ENCODE measurements at places on chromosomes 4 and X.

GRCh38 chr4:148692242-148692641, 250.0 kb upstream of the NR3C2 start:
- DNase-seq = no peak

DNA sequence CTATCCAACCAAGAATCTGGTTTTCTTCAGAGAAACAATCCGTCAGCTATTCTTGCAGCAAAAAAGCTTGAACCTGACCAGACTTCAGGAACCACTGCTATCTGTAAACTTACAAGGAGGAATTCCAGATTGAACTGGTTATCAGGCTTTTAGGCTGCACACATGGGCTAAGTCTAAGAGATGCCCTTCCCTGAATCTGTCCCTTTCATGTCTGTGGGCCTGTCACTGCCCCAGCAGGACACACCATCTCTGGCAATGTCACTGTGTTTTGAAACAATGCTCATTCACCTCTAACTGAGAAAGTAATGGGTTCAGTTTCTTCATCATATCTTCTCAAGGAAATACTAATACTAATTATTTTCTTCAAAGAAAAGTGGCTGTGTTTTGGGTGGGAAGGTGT, 72.8 kb downstream of the PARM1 start:
- no peak for DNase-seq

DNA sequence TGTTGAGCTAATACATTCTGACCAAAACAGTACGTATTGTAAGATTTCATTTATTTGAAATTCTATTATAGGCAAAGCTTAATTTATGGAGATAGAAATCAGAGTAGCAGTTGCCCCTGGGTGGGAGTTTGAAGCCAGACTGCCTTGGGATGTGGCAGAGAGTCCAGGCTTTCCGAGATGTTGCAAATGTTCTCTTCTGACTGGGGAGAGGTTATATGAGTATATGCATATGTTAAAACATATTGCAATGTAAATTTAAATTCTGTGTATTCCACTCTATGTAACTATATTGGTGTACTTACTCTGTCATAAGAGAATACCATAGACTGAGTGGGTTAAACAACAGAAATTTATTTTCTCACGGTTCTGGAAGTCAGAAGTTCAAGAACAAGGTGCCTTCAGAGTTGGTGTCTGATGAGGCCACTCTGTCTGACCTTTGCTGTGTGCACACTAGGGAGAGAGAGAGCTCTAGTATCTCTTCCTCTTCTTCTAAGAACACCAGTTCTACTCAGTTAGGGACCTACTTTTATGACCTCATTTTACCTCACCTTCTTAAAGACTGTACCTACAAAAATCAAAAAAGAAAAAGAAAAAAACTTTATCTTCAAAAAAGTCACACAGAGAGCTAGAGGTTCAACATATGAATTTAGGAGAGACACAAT, 299.3 kb upstream of the HS3ST1 start:
- no peak for DNase-seq

DNA sequence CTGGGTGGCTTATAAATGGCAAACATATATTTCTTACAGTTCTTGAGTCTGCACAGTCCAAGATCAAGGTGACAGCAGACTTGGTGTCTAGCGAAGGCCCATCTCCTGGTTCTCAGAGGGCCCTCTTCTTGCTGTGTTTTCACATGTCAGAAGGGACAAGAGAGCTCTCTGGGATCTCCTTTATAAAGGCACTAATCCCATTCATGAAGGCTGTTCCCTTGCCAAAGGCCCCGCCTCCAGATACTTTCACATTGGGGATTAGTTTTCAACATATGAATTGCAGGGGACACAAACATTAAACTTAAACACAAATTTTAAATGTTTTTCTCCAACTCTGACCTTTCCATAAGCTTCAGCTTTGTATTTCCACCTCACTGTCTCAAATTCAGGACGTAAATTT, 1135.0 kb upstream of the TENM3 start:
- DNase-seq = no peak

DNA sequence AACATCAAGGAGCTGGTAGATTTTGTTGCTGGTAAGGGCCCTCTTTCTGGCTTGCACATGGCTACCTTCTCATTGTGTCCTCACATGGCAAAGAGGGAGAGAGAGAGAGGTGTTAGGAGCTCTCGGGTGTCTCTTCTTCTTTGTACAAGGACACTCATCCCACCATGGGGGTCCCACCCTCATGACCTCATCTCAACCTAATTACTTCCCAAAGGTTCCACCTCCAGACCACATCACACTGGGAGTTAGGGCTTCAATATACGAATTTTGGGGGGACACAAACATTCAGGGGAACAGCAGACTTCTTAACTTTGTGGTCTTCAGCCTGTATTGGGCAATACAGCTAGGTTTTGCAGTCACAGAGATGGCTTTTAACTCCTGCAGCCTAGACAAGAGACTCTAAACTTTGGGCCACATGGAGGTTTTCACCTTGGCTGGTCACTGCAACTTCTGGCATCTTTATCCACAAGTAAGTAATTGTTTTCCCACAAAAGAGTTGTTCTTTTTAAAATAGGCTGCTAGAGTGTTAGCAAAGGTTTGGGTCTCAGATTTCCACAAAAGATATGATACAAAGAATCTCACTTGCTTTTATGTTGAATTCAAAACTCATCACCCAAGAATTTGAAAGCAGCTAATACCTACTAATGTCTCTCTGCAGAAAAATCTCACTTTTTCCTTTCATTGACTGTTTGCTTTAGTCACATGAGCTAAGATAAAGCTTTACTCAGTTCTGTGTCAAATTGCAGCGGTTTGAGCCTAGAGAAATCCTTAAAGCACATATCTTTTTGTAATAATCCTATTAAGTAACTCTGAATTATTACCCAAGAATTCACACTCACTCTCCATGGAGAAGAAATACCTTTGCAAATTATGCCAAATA, 39.6 kb upstream of the BBS12 start:
- DNase-seq = no peak

DNA sequence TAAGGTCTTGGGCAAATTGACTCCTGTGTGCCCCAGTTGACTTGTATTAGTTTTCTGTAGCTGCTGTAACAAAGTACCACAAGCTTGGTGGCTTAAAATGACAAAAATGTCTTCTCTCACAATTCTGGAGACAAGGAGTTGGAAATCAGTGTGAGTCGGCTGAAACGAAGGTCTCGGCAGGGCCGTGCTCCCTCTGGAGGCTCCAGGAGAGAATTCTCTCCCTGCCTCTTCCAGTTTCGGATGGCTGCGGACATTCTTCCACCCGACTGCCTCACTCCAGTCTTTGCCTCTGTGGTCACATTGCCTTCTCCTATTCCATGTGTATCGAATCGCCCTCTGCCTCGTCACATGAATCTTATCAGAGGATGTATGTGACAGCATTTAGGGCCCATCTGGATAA, 66.0 kb upstream of the PHOX2B start:
- DNase-seq = no peak

- no peak for DNase-seq
These were observed 57.7 kb upstream of the PDLIM3 start for GRCh38 chr4:185592845-185593488.

GRCh38 chr4:74319470-74319869, 11.2 kb downstream of the EPGN start:
- DNase-seq = no peak

Measured in NCI-H1092 (cell line).